Kidney (tissue), 22 donors: ENCODE measurements at places on chromosomes 6 and 20. TPM values are rescaled to one million over a fixed set of nuclear protein-coding genes. Genes with fewer than 3 reads are reported as not detected.
A peak's percentile ranks its signal among the peaks of the same experiment; 100 is the strongest.

The RSPH9 gene
- 0.16 TPM for total RNA-seq

DNA sequence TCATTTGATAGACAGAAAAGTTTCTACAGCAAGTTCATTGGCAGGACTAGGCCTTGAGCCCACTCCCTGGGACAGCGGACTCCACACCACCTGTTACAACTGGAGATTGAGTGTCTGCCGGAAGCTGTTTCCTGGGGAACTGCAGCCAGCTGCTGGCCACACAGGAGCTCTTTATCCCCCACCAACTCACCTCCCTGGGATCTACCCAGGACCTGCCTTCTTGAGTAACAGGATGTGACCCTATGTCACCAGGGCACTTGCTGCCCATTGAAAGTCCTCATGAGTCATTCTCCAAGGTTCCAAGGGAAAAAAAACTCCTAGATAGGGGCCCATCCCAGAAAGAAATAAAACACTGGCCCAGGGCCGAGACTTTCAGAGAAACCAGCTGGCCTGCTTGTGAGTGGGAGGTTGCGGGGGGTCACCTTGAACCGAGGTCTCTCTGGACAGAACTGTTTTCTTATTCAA lies 37.4 kb upstream of the SLC9A8 start:
- no peaks in the 10 kb centered on the region for H3K36me3 ChIP-seq
- peak; percentile 77 for DNase-seq
- no peaks in the 10 kb centered on the region for H3K27me3 ChIP-seq
- peaks cover 4% of the 10 kb centered on the region for H3K4me1 ChIP-seq
- no peak overlapping the region for H3K27ac ChIP-seq

DNA sequence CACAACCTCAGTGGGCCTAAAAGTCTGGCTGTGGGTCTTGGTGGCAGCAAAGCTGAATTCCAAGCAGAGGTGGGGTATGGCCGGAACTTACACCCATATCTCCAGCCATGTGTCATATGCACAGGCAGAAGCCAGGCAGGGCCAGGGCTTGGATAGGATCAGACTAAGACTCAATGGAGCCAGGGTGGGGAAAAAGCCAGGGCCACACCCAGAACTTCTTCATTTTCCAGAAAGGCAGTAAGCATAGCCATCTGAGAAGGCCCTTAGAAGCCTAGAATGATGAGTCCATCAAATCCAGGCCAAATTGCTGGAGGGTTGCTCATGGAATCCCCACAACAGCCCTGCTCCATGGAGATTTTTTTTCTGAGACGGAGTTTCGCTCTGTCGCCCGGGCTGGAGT lies 116.2 kb upstream of the SRSF6 start:
- no peaks in the 10 kb centered on the region for H3K4me1 ChIP-seq
- H3K4me3 ChIP-seq = no peak overlapping the region
- no peaks in the 10 kb centered on the region for H3K36me3 ChIP-seq
- DNase-seq = no peak
- no peaks in the 10 kb centered on the region for H3K27me3 ChIP-seq
- no peak overlapping the region for H3K27ac ChIP-seq

DNA sequence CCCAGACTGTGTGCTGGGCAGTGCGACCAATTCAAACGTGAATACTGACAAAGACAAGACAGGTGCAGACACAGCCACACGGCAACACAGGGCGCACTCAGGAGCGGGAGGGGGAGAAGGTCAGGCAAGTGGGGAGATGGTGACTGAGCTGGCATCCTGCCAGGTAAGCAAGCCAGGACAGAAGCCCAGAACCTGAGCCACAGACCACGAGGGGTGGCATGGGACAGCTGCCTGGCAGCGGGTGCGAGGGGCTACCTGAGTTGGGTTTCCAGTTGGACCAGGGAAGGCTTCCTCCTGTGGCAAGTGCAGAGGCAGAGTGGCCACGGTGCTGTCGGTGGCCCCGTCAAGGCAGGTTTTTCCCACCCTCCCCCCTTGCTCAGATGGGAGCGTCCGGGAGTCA lies 215.2 kb upstream of the ARID1B start:
- no peaks in the 10 kb centered on the region for H3K27me3 ChIP-seq
- H3K36me3 ChIP-seq = no peaks in the 10 kb centered on the region
- DNase-seq = no peak
- H3K4me1 ChIP-seq = no peaks in the 10 kb centered on the region

The TBC1D32 gene
- 12.4 TPM for total RNA-seq

The FOXA2 gene
- total RNA-seq = 0.13 TPM

The ZSCAN16 gene
- 6.1 TPM for total RNA-seq

The SAMHD1 gene
- total RNA-seq = 94.1 TPM

DNA sequence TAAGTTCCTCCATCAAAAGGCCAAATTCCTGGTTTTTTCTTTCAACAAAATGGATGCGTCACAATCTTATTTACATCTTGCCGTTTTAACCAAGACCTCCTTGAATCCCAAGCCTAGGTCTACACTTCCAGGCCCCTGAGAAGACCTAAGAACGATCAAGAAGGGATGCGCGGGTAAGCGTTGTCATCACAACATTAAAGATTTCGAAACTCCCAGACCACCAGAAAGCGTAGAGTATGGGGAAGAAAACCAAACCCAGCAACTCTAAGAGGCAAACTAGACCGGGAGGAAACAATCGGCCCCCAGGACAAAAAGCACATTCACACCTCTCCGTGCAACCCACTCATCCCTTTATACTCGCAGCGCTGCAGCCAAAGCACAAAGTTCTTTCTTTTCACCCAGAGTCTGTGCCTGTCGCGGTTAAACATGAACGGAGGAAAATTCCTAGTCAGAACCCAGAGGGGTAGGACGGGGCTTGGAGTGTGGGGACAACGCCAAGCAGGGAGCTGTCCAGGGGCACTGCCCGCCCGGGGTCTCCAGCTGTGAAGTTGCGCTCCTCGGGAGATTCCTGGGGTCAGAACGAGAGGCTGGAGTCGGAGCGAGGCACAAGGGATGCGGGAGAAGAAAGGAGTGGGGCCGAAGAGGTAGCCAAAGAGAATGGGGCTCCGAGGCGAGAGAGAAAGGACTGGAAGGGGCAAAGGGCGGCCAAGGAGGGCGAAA lies 725 bp downstream of the OSER1 start:
- H3K4me3 ChIP-seq = peak overlapping the region; percentile 86
- H3K36me3 ChIP-seq = peaks cover 3% of the 10 kb centered on the region
- DNase-seq = peak; percentile 62
- H3K27me3 ChIP-seq = no peaks in the 10 kb centered on the region

- no peak overlapping the region for H3K4me3 ChIP-seq
- no peaks in the 10 kb centered on the region for H3K4me1 ChIP-seq
- no peaks in the 10 kb centered on the region for H3K27me3 ChIP-seq
- no peak overlapping the region for H3K27ac ChIP-seq
- H3K36me3 ChIP-seq = no peaks in the 10 kb centered on the region
Measured at GRCh38 chr6:42907336-42907735, 8.5 kb upstream of the PTCRA start.

The MAPK13 gene
- 43.3 TPM for total RNA-seq

GRCh38 chr20:51026269-51026668 lies 3.4 kb upstream of the KCNG1 start:
- no peaks in the 10 kb centered on the region for H3K4me1 ChIP-seq
- H3K27ac ChIP-seq = no peak overlapping the region
- no peak for DNase-seq
- peaks cover 10% of the 10 kb centered on the region for H3K27me3 ChIP-seq

DNA sequence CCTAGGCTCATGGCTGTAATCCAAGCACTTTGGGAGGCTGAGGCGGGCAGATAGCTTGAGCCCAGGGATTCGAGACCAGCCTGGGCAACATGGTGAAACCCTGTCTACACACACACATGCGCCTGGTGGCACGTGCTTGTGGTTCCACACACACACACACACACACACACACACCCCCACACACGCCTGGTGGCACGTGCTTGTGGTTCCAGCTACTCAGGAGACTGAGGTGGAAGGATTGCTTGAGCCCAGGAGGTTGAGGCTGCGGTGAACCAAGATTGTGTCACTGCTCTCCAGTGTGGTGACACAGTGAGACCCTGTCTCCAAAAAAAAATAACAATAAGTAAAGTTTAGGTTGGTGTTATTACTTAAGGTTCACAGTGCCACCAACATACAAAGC lies 165.8 kb downstream of the ZFAND3 start:
- H3K4me1 ChIP-seq = peaks cover 5% of the 10 kb centered on the region
- H3K36me3 ChIP-seq = no peaks in the 10 kb centered on the region
- H3K27ac ChIP-seq = no peak overlapping the region
- H3K4me3 ChIP-seq = no peak overlapping the region
- no peak for DNase-seq

The BPI gene
- total RNA-seq = 0.16 TPM

The DNAH8 gene
- 0.50 TPM for total RNA-seq

The RFX6 gene
- total RNA-seq = not detected

The ENPP4 gene
- total RNA-seq = 28.8 TPM

DNA sequence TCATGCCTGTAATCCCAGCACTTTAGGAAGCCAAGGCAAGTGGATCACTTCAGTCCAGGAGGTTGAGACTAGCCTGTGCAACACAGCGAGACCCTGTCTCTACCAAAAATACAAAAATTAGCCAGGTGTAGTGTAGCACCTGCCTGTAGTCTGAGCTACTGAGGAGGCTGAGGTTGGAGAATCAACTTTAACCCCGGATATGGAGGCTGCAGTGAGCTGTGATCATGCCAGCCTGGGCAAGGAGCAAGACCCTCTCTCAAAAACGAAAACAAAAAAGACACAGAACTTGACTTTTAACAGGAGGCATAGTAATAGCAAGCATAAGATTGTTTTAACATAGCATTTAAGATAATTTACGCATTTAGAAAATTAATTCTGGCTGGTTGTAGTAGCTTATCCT lies 32.5 kb downstream of the MYB start:
- H3K27me3 ChIP-seq = no peaks in the 10 kb centered on the region
- no peaks in the 10 kb centered on the region for H3K36me3 ChIP-seq
- no peak overlapping the region for H3K27ac ChIP-seq
- no peak for DNase-seq
- H3K4me1 ChIP-seq = no peaks in the 10 kb centered on the region

The KHDRBS2 gene
- total RNA-seq = 0.76 TPM

The APMAP gene
- total RNA-seq = 90.9 TPM

DNA sequence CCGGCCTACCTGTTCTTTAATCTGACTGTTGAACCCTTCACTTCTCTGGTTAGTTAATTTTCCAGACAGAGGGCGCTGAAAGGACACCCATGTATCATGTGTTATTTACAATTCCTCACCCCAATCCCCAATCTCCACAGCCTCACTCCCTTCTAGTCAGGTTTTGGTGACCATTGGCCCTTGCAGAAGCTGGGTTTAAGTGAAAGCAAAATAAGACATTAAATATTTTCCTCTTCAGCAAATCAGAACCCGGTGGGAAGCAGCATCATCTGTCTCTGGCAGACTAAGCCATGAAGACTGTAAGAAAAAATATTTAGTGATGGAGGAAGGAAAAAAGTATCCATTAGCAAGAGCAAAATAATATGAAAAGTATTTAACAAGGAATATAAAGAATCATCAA lies 9.4 kb upstream of the HLA-DQA1 start:
- H3K4me1 ChIP-seq = no peaks in the 10 kb centered on the region
- DNase-seq = no peak
- H3K36me3 ChIP-seq = no peaks in the 10 kb centered on the region
- H3K27me3 ChIP-seq = no peaks in the 10 kb centered on the region

- no peak overlapping the region for H3K27ac ChIP-seq
- no peaks in the 10 kb centered on the region for H3K36me3 ChIP-seq
- H3K27me3 ChIP-seq = no peaks in the 10 kb centered on the region
- H3K4me1 ChIP-seq = no peaks in the 10 kb centered on the region
- no peak for DNase-seq
Measured at GRCh38 chr20:20492521-20493332, 124.8 kb downstream of the INSM1 start.

DNA sequence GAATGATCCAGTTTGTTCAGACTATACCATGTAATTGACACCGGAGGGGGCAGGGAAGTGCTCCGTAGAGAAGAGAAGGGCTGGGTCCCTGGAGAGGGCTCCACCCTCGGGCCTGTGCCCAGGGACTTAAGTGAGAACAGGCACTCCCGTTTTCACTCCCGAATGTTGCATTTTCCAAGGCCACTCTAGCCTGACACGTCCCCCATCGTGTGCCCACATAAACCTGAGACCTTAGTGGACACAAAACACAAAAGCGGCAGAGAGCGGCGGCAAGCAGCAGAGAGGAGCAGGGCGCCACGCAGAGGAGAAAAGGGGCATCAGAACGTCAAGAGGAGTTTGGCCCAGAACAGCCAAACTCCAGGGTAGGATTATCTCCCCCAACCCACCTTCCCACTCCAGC lies 1405.1 kb downstream of the GRIK2 start:
- DNase-seq = peak; percentile 19
- H3K27me3 ChIP-seq = no peaks in the 10 kb centered on the region
- H3K4me1 ChIP-seq = no peaks in the 10 kb centered on the region

DNA sequence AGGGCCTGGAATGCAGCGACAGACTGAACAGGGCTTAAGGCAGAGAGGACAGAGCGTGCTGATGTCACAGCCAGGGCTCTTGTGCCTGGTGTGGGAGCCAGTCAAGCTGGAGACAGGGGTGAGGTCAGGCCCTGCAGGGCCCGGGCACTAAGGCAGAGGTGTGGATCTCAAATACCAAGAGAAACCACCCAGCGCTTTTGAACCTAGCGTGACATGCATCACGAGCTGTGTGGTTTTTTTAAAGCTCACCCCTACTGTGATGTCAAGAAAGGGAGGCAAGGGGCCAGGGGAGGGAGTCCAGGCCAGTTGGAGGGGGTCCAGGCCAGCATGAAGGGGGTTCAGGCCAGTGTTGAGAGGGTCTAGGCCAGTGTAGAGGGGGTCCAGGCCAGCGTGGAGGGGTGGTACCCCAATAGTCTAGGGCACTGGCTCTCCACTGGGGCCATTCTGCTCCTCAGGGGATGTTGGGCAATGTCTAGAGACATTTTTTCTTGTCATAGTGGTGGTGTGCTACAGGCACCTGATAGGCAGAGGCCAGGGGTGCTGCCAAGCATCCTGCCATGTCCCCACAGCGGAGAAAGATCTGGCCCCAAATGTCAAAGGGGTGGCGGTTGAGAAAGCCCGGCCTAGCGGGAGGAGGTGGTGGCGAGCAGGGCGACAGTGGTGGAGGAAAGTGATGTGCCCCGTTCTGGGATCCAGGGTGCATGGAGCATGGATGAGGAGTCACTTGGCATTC lies 42.6 kb downstream of the RBM38 start:
- H3K27me3 ChIP-seq = no peaks in the 10 kb centered on the region
- DNase-seq = no peak
- no peak overlapping the region for H3K27ac ChIP-seq
- H3K4me1 ChIP-seq = no peaks in the 10 kb centered on the region

The SCRT2 gene
- not detected for total RNA-seq
